ENCODE measurements at places on chromosomes 5 and 9.

DNA sequence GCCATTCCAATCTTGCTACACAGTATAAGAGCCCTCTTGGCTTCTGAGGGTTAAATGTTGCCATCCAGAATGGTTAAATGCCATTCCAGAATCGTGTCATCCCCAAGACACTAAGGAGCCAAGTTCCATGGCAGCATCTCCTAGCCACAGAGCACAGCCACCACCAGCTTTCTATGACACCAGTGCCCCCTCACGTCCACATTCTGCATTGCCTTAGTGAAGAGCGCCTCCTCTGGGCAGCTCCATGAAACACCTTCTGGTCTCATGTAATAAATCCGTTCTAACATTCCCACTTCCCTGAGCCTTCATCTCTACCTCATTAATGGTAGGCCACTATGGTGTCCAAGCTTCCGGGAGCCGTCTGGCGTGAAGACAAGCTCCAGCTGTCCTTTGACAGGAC lies 12.4 kb downstream of the CBY3 start:
- peak; percentile 53 for DNase-seq

GRCh38 chr5:172028167-172028566 lies 21.7 kb upstream of the FBXW11 start:
- no peak for DNase-seq

DNA sequence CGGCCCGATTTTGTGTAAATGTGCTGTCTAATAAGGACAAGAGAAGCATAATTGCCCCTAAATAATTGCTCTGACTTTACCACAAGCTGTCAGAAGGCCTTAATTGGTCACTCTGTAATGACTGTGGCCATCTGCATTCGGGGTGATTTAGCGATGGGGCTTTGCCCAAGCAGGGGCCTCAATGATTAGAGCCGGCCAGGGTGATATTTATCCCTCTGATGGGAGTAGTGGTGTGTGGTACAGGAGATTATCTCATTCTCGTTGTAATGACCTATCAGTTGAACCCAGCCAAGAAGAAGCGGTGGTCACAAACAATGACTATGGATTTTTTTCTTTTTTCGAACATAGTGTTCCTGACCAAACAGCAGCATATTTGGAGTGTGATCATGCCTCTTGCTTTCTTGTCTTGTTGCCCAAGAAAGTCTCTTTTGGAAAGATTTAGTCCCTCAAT lies 72.0 kb upstream of the SAP30L start:
- DNase-seq, result no peak

- DNase-seq, result no peak
These were observed 5.8 kb downstream of the ADAMTS6 start for GRCh38 chr5:65475895-65476294.

DNA sequence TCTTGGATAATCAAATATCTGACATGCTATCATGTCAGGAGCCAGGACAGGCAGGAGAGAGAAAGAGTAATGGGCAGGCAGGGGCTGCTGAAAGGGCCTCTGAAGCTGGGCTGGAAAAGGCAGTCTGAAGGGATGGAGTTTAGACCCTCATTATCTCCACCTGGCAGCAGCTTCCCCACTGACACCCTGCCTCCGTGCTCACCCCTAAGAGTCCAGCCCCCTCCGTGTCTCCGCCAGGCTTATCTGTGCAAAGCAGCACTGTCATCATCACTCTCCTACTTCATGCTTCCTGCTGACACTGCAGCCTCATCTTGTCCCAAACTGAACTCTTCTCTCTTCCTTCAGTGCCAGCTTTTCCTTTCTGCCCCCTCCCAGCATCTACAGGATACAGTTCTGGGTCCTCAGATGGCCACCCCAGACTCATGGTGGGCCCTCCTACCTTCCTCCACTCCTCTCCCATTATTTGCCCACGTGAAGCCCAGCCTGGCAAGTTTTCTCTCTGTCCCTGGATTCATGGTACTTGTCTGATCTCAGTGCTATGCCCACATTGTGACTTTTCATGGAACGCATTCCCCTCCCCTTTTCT lies 70.9 kb upstream of the KLF9 start:
- DNase-seq, result no peak

DNA sequence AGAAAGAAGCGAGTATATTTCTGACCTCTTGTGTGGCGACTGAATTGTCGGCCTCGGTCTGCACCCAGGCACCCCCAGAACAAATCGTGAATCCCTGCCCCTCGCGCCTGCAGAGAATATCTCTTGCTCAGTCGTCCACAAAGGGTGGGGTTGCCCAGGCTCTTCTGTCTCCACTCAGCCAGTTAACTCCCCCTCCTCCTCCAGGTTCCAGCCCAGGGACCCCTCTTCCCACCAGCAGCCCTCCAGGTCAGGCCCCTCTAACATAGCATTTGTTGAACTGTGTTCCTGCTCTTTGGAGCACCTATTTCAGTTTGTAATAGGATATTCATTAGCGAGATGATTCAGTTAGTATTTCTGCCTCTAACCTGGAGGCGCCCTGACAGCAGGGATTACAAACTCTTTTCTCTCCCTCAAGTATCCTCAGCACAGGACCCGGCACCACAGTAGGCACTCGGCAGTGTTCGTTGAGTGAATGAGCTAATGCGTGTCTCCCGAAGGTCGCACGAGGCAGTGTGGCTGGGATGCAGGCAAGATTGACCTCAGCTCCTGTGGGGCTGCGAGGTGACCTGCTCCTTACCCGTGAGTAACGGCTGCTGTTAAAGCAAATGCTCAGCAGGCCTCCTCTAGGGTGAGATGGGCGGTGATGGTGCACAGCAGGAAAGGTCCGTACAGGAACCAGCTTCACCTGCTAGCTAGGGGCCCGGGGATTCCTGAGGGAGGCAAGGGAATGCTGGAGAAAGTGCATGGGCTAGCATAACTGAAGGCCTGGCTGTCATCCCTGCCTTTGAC lies 25.8 kb downstream of the ZBTB34 start:
- DNase-seq, result no peak

DNA sequence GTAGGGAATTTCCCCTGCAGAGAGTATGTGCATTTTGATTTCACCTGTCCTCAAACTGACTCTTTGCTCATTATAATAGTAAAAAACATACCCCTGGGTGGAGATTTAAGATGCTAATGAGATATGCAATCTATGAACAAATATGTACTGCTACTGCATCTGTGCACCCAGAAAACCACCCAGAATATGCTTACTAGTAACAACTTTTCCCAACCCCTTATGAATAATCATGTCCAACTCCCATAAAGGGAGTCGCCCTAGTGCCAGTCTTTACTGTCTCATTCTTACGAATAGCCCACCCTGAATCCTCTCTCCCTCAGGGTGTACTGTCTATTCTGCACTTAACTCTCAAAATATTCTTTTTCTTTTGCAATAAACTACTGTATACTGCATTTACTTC lies 39.0 kb upstream of the ZFP37 start:
- DNase-seq, result no peak

GRCh38 chr5:52754051-52754450 lies 33.7 kb upstream of the ITGA1 start:
- DNase-seq, result no peak

GRCh38 chr5:123965626-123966025 lies 453.6 kb downstream of the CSNK1G3 start:
- peak; percentile 24 for DNase-seq

DNA sequence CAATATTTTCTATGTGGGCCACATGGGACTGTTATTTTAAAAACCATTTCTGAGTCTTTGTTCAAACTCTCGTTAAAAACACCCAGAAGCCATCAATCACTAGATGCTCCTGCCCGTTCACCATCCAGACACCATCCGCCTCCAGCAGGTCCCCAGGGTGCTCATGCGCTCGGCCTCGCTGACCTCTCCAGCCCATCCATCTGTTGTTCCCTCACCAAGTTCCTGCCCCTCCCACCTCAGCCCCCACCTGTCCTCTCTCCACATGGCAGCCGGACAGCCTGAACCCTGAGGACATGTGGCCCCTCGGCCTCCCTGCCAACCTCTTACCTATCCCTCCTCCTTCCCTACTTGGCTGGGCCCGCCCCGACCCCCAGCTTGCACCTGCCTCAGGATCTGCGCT lies 31.6 kb downstream of the NSUN2 start:
- DNase-seq, result no peak

- no peak for DNase-seq
These were observed 28.8 kb upstream of the C5orf24 start for GRCh38 chr5:134817006-134817405.

DNA sequence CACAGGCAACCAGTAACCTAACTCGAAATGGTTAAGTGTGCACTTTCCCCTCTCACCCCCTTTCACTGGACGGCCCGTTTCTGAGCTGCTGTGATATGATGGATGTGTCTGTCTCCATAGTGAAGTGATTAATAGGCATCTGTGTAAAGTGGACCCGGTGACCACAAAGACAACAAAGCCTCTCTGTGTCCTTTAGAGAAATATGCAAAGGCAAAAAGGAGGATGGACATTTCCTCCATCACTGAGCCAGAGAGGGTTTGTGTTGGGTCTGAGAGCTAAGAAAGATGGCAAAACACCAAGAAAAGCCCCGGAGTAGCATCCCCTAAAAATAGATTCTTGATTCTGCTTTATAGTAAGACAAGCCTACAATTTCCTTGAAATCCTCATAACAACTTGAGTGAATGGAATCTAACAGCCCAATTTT lies 120.6 kb downstream of the SEMA6A start:
- DNase-seq, result peak; percentile 49

DNA sequence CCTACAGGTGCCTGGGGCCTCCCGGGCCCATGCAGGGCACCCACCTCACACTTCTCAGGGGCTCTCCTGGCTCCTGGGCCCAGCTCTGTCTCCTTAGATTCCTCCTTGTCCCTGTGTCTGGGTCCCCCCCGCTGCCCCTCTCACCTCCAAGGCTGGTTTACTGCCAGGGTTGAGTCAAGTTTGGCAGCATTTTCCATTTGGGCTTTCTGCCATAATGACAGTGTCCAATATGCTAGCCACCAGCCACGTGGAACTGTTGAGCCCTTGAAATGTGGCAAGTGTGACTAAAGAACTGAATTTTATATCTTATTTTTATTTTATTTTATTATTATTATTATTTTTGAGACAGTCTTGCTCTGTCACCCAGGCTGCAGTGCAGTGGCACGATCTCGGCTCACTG lies 1.9 kb downstream of the TTC16 start:
- DNase-seq, result no peak

DNA sequence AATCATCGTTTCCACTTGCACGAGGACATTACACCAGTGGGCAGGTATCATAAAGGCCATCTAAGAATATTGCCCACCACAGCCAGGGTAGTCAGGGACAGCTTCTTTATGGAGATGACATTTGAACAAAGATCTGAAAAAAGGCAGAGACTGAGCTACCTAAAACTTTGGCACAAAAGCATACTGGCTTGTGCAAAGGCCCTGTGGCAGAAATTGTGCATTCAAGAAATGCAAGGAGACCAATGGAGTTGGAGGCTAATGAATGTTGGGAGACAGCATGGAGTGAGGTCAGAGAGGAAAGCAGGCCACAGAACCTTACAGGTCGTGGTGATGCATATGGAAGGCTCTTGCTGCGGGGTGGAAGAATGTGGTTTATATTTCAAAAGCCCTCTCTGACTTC lies 578.5 kb downstream of the BNC2 start:
- DNase-seq, result no peak

- no peak for DNase-seq
These were observed 25.6 kb downstream of the FRMD3 start for GRCh38 chr9:83512621-83513020.

- no peak for DNase-seq
These were observed 298.1 kb upstream of the PANK3 start for GRCh38 chr5:168877132-168877892.

DNA sequence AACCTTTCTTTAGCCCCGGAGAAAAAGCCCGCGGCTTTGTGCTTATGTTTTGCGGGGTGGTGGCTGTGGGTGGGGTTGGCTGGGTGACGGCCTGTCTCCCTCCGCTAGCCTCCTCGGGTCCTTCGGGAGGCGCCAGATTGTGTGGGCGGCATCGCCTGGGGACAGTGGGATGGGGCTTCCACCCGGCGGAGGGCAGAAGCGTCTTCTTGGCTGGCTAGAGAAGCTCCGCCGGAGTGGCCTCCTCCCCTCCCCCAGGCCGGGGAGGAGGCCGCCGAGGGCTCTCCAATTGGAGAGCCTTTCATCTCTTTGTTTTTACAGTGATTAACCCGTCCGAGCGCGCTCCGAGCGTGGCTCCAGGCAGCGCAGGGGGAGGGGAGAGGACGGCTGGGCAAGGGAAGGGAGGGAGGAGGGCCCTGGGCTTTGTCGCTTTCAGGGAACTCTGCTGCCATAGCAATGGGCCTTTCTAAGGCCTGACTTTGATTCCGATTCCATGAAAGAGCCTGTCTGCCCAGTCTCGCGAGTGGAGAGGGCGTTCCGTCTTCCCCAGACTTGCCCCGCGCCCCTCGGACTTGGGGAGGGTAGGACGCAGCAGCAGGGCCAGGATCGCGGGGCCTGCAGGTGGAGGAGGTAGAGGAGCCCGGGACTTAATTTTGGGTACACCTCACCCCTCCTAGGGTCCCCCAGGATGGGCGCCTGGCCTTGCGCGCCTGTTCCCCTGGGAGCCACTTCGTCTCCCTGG lies 36.7 kb upstream of the TIFAB start:
- peak; percentile 80 for DNase-seq

DNA sequence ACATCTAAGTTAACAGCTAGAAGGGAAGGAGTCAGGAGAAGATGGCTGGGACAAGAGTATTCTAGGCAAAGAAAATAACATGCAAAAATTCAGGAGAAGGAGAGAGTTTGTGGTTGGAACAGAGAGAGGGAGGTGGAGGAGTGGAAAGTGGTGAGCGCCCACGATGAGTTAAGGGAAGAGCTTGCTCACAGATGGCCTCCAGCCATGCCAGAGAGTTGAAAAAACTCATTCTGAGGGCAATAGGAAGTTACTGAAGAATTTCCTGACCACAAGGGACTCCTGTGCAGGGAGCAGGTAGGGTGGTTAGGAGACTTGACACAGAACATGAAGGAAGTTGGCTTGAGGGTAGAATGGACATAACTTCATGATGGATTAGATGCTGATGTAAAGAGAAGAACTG lies 159.7 kb downstream of the DOCK2 start:
- DNase-seq, result no peak

GRCh38 chr9:134189470-134190231 lies 25.3 kb upstream of the RNU6ATAC start:
- no peak for DNase-seq

- no peak for DNase-seq
These were observed 216.0 kb upstream of the KLF4 start for GRCh38 chr9:107705521-107705920.

DNA sequence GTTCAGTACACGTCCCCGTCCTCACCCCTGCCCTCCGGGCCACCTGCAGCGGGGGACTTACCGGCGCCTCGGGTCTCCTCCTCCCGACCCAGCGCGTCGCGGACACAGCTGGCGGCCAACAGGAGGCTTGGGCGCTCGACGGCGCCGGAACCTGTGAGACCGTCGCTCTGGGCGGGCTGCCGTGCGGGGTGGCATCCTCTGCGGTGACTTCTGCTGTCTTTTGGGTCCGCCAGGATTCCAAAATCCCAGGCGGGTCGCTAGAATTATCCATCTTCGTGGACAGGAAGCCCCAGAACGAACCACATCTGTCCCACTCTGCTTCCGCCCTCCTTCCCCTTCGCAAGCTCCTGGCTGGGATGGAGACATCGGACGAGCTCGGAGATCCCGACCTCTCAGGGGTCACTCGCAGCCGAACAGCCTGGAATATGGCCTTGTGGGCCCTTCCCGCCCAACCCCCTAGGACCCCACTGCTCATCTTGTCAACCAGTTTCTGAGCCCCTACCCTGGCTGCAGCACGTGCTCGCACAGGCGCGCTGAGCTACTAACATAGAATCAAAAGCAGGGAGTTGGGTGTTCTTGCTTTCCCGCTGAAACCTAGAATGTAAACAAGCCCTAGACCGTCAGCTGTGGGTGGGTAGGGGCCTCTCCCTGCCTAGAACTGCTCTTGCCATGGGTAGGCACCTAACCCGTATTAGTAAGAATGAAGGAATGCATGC lies 947 bp upstream of the MARCHF3 start:
- no peak for DNase-seq

GRCh38 chr9:118121361-118121760 lies 417.2 kb downstream of the TLR4 start:
- DNase-seq, result no peak

Data from fibroblast of skin of scalp (primary cell).